ENCODE measurements at places on chromosomes 16 and 17.

- no peak for DNase-seq
These were observed 59.8 kb downstream of the CYTH1 start for GRCh38 chr17:78722246-78722761.

- DNase-seq: no peak
These were observed 3.2 kb downstream of the HS3ST3A1 start for GRCh38 chr17:13598353-13599167.

DNA sequence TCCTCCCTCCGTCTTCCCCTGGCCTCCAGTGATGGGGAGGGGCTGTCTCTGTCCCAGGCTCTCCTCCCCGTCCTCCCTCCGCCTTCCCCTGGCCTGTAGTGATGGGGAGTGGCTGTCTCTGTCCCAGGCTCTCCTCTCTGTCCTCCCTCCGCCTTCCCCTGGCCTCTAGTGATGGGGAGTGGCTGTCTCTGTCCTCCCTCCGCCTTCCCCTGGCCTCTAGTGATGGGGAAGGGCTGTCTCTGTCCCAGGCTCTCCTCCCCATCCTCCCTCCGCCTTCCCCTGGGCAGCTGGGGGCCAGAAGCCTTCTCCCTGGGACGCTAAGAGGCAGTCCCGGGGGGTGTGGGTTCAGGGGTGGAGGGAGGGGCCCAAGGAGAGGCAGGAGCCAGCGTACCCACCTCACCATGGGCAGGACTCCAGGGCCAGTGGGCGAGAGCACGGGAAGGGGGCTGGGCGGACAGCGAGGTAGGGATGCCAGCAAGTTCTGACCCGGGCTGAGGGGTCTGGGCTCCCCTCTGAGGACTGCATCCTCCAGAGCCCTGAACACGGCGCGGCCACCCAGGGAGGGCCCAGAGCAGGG, 14.8 kb downstream of the UTS2R start:
- no peak for DNase-seq

DNA sequence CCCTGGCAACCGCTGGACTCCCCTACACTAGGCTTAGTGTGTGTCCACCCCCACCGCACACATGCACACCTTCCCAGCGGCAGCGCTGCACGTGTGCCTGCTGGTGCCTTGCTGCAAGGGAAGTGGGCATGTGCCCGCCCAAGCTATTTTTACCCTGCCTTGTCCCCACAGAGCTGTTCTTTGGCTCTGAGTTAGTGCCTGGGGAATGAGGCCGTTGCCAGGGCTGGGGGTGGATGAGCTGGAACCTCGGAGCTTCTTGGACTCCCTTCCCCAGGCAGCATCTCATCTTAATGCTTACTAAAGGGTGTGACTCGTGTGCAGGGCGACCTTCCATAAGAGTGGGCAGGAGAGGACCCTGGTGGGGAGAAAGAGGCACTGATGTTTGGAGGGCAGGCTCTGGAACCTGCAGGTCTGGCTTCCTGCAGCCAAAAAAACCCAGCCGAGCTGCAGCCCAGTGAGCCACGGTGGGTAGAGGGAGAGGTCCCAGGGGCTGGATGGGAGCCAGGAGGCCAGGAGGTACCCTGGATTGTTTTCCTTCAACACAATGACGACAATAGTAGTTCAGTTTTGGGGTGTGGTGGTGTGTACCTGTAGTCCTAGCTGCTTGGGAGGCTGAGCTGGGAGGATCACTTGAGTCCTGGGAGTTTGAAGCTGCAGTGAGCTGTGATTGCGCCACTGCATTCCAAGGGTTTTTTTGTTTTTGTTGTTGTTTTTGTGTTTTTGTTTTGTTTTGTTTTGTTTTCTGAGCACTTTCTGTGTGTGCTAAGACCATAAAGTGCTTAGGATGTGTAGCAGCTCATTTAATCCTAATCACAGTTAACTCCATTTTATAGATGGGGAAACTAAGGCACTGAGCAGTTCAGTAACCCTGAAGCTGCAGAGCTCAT, 119.1 kb downstream of the RAB11FIP4 start:
- no peak for DNase-seq

- DNase-seq: no peak
These were observed 63.3 kb downstream of the KSR1 start for GRCh38 chr17:27519550-27519949.

Data from esophagus squamous epithelium (tissue), 5 donors.